Activated naive CD4-positive, alpha-beta T cell treated with anti-CD3 and anti-CD28 coated beads, Interleukin-2, amount 50 U/mL, for 16 hours (primary cell): ENCODE measurements at places on chromosomes 11 and 22.

- DNase-seq, result no peak
These were observed 324.8 kb downstream of the DYNC2H1 start for GRCh38 chr11:103434073-103434411.

- no peak for DNase-seq
These were observed 36.7 kb upstream of the AMPD3 start for GRCh38 chr11:10418259-10418949.

DNA sequence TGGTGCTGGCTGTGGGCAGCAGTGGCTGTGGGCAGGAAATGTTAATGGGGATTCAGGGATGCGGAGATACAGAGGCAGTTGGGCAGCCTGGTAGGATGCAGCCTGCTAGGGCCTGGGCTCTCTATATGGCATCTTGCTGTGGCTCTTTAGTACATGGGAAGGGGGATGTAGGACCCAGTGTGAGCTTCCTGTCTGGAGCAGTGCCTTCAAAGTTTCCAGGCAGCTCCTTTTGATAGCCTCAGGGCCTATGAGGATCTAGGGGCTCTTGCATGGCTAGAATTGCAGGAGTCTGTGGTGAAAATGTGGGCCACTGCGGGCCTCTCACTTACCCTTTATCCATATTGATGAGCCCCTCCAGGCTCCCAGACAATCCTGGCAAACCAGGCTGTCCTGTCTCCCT is 213.2 kb upstream of the SNX19 start:
- DNase-seq, result no peak

GRCh38 chr11:68315171-68315920 is 3.0 kb downstream of the LRP5 start:
- no peak for DNase-seq

DNA sequence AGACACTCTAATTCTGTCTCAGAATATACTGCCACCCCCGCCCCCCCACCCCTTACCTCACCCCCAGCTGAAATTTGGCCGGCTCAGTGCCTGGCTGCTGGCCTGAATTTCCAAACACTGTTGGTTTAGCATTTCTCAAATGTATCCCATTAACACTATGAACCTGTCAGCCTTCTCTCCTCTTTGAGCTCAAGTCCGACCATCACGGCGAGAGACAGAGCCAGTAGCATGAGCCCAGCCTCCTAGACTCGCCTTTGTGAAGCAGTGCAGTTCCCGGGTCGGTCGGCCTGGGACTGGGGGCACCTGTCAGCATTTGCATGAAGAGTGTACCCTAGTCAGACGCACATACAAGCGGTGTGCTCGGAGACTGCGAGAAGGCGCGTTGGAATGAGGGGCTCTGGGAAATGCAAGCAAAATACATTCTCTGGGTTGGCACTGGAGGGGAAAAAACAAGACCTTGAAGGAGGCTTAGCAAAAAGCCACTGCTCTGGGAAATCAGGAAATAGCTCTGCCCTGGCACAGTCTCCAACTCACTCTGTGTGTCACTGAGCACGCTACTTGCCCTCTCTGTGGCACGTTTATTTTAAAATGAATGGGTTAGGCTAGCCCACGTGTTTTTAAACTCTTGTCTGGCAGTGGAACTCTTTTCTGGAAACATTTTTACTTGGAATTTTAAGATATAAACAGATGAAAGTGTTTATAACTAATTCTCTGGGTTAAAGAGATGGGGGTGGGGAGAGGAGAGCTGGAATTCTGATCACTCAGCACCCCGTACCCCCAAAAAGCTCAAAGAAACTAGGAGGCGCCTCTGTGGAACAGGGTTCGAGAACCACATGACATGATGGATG is 108.3 kb downstream of the TIMP3 start:
- no peak for DNase-seq

DNA sequence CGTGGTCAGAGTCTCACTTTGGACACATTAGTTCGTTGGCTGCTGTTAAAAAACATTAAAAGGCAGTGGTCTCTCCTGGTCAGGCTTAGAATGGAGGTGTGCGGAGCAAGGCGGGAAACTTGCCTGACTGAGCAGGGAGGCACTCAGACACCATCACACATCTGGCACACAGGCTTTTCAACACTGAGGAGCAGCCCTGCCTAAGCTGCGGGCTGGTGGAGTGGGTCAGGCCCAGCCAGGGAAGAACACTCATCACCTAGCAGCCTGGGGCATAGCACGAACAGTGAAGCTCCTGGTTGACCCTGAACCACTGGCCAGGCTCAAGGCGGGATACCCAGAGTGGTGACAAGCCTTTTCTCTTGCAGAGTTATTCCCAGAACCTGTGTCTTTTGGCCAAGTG is 4.2 kb downstream of the KAT5 start:
- no peak for DNase-seq

GRCh38 chr11:34986883-34987520 is 70.6 kb downstream of the PDHX start:
- DNase-seq, result no peak

GRCh38 chr22:36584666-36585065 is 55.7 kb upstream of the EIF3D start:
- no peak for DNase-seq

- peak; percentile 91 for DNase-seq
These were observed at the start of gene FOXRED2 for GRCh38 chr22:36506637-36507517. FOXRED2 (minus strand) TSS chr22:36507040; CDS start chr22:36506422, 618 bp downstream.

GRCh38 chr11:10669258-10670033 is 24.1 kb downstream of the IRAG1 start:
- DNase-seq, result no peak

DNA sequence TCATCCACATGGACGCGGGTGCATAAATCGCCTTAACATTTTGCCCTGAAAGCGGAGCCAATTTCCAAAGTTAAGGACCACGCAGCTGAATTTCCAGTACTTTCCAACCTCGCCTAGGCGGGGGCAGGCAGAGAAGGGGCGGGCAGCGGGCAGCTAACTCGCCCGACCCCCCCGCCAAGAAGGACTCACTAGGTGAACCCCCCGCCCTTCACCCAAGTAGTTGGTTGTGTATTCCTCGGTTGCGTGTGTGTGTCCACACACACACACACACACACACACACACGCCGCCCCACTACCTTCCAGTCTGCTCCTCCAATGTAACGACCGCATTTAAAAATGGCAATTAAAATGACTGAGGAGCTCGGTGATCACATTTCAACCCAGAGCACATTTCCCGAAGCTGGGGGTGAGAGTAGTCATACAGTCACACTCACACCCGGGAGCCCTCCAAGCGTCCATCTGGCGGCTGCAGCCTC is 1.4 kb downstream of the TENM4 start:
- DNase-seq, result no peak

DNA sequence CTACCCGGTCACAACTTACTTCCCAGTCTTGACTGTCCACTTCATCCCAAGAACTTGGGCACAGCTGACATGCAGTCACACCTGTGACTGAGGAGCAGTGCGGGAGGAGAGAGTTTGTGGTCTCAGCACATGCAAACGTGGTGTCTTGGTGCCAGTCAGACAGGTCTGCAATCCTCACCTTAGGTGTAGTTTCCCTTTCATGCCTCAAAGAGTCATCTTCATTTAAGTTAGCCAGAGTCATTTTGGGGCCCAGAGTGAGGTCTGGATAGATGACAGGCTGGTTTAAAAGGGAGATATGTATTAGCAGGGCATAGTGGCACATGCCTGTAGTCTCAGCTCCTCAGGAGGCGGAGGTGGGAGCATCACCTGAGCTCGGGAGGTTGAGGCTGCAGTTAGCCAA is 108.5 kb upstream of the SORL1-AS1 start:
- DNase-seq, result no peak

- no peak for DNase-seq
These were observed 191.6 kb downstream of the IGLL1 start for GRCh38 chr22:23388517-23388890.

DNA sequence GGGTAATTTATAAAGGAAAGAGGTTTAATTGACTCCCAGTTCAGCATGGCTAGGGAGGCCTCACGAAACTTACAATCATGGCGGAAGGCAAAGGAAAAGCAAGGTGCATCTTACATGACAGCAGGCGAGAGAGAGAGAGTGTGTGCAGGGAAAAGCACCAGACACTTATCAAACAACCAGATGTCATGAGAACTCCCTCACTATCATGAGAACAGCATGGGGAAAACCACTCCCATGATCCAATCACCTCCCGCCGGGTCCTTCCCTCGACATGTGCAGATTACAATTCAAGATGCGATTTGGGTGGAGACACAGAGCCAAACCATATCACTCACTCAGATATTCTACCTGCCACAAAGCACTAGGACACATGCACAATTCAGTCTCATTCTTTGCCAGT is 48.1 kb upstream of the HMGXB4 start:
- no peak for DNase-seq

GRCh38 chr22:41782316-41782715 is 18.2 kb upstream of the CCDC134 start:
- DNase-seq, result no peak

GRCh38 chr22:36587289-36588154 is 58.6 kb upstream of the EIF3D start:
- DNase-seq, result no peak

DNA sequence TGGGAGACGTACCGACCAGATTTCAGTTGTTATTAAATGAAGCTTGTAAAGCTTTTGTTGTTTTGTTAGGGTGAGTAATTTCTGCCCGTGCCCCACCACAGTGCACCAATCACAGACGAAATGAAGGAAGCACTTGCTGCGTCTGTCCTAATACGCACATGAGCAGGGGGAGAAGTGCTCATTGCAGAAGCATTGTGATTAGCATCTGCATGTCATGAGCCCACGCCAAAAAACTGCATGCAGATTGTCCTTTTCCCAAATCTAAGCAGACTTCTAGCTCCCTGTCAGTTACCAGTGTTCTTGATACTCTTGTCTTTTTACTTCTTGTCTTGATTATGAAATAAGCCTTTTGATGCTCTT is 15.5 kb downstream of the RBX1 start:
- DNase-seq, result no peak

GRCh38 chr11:73951797-73952196 is 971 bp downstream of the DNAJB13 start:
- DNase-seq, result no peak

DNA sequence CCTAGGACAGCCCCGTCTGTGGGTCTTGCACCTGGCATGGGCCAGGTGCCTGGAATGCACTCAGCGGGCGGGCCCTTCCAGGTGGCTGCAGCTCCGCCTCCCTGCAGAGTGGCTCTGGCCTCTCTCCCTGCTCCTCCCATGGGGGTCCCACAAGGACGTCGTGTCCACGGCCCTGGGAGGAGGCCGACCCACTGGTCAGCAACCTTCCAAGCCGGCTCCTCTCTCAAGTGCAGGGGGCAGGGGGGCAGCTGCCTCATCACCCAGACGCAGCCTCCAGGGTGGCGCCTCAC is 41.9 kb downstream of the CERK start:
- DNase-seq, result no peak

DNA sequence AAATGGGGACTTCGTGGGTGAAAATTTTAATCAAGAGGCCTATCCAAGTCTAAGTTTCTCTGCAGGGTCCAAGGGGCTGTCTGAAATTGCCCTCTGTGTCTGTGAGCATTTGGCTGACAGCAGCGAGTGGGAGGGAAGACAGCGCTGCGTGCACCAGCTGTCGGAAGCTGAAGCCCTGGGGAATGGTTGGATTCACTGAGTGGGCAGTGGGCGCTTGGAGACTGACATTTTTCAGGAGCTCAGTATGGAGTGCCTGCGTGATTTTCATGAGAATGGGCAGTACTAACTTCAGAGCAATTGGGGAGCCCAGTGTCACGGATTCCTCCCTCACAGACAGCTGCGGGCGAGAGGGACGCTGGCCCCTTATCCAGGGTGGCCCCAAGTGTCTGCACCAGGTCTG is 388.8 kb upstream of the B3GAT1 start:
- DNase-seq, result no peak

GRCh38 chr11:73991471-73992006 is 8.9 kb upstream of the UCP2 start:
- no peak for DNase-seq

DNA sequence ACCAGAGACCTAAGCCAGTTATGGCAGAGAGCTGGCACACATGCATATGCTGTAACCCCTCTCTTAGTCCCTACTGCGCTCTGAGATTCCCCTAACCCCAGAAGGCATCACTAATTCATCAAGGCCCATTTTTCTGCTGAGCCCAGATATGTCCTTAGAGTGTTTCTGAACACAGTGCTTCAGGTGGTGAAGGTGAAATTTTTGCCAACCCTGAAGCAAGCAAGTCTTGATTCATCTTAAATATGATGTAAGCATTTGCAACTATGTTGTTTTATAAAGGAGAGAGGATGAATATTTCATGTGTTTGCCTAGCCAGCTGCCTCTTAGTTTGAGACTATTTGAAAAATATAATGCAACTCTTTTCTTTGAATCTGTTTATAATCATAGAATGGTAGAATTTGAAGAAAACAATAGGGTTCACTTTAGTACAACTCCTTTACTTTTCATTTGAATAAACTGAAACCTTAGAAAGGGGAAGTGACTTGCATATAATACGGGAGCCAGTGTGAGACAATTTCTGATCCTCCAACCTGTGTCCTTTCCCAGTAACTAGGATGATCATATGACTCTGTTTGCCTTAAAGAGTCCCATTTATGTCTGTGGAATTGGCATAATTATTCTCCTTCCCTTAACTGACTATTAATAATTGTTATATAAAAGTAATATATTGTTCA is 194.3 kb upstream of the MTNR1B start:
- no peak for DNase-seq

- DNase-seq, result no peak
These were observed 129.3 kb upstream of the FGF3 start for GRCh38 chr11:69948256-69949141.

- DNase-seq, result no peak
These were observed 9.2 kb downstream of the KCNC1 start for GRCh38 chr11:17743808-17744119.

DNA sequence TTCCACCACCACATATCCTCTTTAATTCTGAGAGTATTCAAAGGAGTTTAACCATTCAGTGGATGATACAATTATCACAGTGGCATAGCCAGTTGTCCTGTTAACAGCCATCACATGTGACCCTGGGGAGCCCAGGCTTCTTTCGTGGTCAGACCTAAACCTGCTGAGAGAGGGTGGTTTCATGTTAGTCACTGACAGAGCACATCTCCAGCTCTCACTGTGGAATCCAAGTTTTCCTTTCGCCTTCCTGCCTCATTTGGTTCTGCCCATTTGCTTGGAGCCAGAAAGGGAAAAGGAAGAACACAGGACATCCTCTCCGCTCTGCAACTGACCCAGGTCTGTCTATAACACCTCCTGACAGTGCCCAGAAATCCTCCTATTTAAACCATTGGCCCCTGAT is 60.4 kb downstream of the MCHR1 start:
- no peak for DNase-seq
